Stimulated activated CD8-positive, alpha-beta memory T cell treated with anti-CD3 and anti-CD28 coated beads, Interleukin-15, amount 100 ng/mL, for 1 hour (primary cell): ENCODE measurements at places on chromosomes 2 and 18.

- no peak for DNase-seq
Measured at GRCh38 chr2:226687641-226688253, 111.9 kb downstream of the IRS1 start.

DNA sequence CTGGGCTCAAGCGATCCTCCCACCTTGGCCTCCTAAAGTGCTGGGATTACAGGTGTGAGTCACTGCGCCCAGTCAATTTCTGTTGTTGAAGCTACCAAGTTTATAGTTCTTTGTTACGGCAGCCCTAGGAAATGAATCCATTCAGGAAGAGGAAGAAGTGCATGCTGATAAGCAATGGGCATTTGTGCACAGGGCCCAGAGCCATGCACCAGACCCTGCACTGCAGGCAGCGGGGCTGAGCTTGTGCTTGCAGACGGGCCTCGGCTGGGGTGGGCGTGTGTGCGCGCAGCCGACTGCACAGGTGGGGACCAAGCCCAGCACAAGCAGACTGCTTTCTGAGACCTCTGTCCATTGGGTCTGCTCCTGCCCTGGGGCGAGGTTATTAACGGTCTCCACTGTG, 144.6 kb downstream of the CABLES1 start:
- no peak for DNase-seq

GRCh38 chr18:41444943-41445342, 510.1 kb upstream of the PIK3C3 start:
- DNase-seq, result no peak

- DNase-seq, result no peak
Measured at GRCh38 chr2:31903109-31903780, 107.6 kb downstream of the MEMO1 start.

DNA sequence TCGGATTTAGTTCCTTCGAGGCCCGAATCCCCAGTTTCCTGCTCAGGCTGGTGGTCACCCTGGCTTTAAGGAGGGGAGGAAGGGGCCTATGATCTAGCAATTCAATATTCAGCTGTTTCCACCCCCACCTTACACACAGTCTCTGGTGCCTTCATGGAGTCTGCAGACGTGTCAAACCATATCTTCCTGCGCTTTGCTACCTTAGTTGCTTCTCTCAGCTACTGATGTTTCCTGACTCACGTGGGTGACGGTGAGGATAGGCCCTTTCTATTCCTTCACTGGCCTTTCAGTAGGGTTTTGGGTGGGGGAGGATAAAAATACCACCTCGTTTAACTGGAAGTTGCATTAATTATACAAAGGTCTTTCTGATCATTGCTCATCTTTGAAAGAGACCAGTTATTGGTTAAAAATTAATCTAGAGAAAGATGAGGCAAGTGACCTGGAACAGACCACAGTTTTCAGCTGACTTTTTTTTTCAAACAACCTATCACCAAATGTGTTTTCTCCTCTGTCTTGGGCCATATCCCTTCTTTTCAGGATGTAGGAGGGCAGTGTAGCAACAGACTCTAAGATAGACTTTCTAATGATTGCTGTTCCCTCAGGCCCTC, 49.7 kb downstream of the SH2D6 start:
- DNase-seq, result no peak

DNA sequence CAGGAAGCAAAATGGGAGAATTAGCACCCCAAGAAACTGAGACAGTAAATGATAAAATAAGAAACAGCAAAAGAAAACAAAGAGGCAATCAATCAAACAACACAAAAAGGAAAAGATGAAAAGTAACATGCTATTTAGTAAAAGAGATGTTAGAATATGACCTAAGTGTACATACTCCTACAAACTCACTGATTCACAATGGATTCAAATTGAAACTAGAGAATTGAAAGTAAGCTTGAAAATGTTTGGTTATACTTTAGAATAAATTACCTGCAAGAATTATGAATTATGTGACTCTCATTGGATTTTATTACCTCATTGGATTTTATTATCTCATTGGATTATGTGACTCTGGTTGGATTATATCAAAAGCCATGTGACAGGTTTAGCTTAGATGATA, 22.8 kb upstream of the CCNYL1 start:
- no peak for DNase-seq

DNA sequence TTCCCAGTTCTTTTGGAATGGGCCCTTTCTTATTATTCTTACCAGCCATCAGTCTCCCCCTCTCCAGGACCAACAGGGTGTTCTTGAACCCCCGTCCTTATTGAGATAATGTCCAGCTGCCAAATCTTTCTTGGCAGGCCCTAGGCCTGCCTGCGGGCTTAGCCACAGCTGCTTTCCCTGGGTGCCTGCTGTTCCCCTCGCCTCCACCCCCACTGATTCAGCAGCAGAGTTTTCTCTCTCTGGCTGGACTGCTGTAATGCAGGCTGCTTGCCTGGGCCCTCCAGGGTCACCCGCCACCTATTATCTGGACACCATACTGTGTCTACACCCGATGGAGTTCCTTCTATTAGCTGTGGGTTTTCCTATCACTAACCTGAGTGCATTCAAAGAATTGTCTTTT, 395.4 kb upstream of the ATP5MC3 start:
- DNase-seq, result no peak

- no peak for DNase-seq
Measured at GRCh38 chr18:67636597-67637385, 120.3 kb upstream of the DSEL start.

- DNase-seq, result no peak
Measured at GRCh38 chr18:74376523-74376922, 60.9 kb downstream of the C18orf63 start.

GRCh38 chr18:10530852-10531251, 5.0 kb downstream of the NAPG start:
- DNase-seq, result no peak

- no peak for DNase-seq
Measured at GRCh38 chr2:230410861-230411569, 5.0 kb upstream of the SP100 start.

DNA sequence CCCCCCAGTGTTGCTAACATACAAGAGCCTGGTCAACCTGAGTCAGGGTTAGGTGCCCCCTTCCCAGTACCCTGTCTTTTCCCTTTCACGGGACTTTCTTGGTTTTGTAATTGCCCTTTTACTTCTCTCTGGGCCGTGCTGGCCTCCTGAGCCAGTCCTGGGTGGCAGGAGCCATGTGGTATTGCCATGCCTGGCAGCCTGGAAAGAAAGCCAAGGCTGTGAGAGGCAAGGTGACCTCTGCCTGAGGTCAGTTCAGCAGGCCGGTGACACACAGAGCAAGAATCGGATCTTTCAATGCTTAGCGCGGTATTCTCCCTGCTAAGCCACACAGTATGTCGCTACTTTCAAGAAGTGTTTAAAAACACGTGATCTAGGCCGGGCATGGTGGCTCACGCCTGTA, 52.3 kb downstream of the C18orf63 start:
- DNase-seq, result no peak

DNA sequence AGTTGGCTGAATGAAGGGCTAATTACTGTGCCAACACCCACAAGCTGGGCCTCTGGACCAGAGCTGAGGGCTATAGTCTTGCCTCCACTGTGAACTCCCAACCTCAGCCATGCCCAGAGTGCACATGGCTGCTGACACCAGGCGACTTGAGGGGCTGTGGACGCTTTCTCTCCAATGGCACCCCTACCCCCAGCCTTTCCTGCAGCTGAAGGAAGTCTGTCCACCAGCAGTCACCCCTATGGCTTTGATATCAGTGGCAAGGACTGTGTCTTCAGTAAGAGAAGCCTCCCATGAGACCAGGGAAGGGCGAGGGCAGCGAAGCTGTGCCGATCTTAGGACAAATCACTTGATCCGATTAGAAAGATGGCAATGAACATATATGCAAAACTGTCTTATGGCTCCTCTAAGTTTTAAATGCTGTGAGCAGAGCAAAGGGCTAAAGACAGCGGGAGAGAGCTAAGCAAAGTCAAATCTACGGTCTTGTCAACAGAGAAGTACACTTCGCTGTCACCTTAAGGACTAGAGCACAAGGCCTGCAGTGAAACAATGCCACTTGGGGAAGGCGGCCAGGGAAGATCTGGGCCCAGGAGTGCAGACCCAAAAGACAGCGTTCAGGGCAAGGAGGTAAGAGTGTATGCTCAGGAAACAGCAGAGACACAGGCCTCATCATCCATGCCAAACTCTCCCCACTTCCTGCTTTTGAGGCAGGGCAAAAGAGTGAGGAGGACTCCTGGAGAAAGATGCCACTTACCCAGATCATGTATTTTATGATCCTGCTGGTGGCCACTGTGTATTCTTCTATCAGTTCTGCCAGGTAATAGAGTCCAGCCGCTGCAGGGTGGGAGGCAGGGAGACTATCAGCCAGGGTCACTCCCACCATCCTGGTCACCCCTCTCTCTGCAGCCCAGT, 1.5 kb downstream of the TEX261 start:
- no peak for DNase-seq

DNA sequence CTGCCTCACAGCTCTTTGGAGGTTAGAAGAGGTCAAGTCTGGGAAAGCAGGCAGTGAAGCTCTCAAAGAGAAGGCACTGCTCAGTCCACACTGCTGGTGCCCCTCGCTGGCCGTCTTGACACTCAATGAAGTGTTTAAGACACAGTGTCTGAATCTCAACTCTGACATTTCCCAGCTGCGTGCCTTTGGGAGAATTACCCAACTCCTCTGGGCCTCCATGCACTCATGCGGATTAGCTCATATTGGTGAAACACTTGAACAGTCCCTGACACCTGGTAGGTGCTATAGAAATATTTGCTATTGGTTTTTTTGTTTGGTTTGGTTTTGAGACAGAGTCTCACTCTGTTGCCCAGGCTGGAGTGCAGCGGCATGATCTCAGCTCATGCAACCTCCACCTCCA, 281.0 kb downstream of the SRBD1 start:
- DNase-seq, result no peak

- DNase-seq, result no peak
Measured at GRCh38 chr2:499726-500125, 177.5 kb downstream of the TMEM18 start.

DNA sequence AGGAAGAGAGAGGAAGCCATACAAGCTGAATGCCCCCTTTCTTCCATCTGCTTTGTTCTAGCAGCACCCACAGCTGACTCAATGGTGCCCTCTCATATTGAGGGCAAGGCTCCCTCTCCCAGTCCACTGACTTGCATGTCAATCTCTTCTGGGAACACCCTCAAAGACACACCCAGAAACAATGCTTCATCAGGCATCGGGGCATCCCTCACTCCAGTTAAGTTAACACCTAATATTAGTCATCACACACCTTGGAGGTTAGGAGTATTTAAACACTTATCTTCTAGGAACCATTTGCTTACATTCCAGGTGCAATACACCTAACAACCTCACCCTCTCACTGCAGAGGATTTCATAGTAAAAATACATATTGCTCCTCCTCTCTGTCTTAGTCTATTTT, 993.5 kb upstream of the DDX18 start:
- no peak for DNase-seq

- DNase-seq, result no peak
Measured at GRCh38 chr18:63476668-63477067, at the start of gene SERPINB5. Gene SERPINB5, plus strand, starts transcription at chr18:63476958. Its CDS starts 7,471 bp downstream, at chr18:63484429.

DNA sequence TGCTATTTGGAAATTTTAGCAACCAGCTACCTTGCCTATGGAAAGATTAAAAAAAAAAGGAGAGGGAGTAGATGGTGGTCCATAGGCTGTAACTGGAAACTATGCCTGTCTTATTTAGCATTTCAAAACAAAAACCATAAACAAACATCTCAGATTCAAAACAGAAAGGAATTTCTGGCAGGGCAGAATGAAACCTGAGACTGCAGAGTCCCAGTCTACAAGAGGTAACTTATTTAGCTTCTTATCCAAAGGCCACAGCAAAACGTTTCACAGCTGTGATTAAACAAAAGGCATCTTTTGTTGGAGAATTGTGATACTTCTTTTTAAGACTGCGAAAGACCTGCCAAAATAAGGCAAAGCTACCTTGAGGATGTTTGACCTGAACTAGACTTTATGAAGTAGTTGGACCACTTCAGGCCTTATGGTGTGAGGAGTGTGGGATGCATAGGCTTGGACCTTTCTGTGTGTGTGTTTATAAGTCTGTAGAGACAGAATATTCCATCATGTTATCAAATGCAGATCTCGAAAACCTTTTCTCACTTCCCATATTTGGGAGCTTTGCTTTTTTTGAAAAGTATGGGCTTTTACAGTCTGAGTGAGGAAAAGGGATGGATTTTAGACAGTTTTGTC, 11.0 kb downstream of the CRIM1 start:
- DNase-seq, result no peak

DNA sequence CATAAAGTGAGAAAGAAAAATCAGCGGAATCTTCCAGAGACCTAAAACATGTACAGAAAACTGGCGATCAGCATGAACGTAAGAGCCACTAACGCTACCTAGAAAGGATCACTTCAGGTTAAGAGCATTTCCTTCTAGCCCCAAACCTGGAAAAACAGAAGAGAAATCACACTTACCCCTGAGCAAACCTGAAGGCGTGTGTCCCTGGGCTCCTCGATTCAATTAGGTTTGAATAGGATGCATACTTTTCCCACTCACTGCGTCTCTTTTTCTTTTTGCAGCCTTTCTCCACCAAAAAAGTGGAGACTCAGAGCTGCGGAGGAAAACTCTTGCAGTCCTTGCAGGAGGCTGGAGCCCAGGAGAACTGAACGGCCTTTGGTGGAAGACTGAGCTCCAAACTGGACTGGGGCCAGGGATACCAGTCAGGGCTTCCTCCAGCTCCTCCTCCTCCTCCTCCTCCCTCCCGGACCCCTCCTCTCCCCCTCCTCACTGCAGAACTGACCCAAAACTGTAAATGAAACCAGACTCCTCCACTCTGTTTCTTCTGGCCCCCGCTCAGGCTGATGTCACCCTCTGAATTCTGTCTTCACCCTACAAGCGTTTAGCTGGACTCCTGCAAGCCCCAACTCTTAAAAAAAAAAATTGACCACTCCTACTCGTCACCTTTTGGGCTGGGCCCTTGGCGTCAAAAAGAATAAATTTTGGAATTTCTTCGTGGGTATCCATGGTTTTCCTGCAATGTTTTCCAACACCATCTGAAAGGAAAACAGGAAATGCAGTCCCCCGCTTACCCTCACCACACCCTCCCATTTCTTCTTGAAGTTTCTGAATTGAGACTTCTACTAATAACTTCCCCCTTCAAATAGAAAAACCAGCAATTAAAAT, at the start of gene COL6A3:
Gene COL6A3, minus strand, starts transcription at position 388 of the 885 bp plus-strand sequence. CDS start 17,347 bp downstream, outside the sequence.
- DNase-seq, result no peak

DNA sequence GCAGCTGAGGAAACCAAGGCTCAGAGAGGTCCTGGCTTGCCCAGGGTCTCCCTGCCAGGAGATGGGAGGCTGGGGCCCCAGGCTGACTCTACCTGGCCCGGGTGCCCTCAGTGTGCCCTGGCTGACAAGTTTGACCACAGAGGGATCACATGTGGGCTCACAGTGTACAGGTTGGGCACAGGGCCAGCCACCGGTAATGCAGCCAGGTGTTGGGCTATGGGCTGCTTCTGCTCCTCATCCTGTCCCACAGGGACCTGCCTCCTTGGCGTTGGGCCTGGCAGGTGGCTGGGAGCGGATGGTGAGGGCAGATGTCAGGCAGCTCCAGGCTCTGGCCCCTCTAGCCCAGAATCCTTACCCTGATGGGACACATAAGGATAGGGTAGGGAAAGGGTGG, 250.5 kb downstream of the LOXHD1 start:
- no peak for DNase-seq

DNA sequence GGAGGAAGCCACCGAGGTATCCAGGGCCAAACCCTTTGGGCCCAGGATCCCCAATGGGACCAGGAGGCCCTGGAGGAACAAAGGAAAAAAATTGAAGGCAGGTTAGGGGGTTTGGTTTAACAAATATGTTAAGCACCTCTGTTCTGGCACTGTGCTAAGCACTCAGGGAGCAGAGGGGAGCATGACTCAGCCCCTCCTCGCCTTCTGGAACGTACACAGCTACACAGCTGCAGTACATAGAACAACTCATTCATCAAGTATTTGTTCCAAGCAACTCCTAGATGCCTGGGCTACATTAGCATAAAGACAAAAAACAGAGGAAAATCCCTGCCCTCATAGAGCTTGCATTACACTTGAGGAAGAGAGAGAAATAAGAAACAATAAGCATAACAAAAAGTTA, 153.6 kb downstream of the COL4A4 start:
- no peak for DNase-seq
